Stimulated activated CD4-positive, alpha-beta T cell treated with anti-CD3 and anti-CD28 coated beads, TNF-alpha, amount 100 ng/mL, for 24 hours (primary cell): ENCODE measurements at places on chromosomes 5 and 9.

- peak; percentile 67 for DNase-seq
These were observed at the start of gene WDR31 for GRCh38 chr9:113340011-113340699. TSS of gene WDR31 (minus strand) at chr9:113340275. CDS start at chr9:113332022, 8,253 bp downstream.

- DNase-seq, result no peak
These were observed 17.4 kb downstream of the GPX3 start for GRCh38 chr5:151037561-151038411.

DNA sequence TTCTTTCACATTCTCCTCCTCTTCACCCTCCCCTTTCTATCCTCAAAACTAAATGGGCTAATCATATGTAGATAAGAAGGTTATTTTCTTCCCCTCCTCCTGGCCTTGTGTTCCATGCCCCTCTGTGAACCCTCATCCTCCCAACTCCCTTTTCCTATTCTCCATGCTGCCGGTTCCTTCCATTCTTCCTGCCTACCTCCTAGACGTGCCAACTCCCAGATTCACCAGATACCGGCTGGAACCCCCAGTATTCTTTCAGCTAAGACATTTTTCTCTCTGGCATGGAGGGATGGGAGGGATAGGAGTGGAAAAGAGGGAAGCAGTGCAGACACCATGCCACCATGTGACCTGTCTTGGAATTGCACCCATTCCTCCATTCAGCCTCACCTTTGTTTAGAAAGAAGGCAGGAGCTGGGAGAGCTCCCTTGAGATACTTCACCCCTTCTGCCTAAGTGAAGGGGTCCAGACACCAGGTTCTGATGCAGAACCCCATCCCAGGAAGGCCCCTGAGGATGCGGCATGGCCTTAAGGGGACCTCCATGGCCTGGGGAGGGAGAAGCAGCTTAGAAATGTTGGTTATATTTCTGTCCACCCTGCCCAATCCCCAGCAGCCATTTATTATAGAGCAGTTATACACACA is 4.8 kb downstream of the DNAJB5 start:
- no peak for DNase-seq

GRCh38 chr9:9521033-9521779 is 1091.6 kb downstream of the PTPRD start:
- no peak for DNase-seq

- no peak for DNase-seq
These were observed 1.1 kb upstream of the SPRY4 start for GRCh38 chr5:142325725-142326479.

DNA sequence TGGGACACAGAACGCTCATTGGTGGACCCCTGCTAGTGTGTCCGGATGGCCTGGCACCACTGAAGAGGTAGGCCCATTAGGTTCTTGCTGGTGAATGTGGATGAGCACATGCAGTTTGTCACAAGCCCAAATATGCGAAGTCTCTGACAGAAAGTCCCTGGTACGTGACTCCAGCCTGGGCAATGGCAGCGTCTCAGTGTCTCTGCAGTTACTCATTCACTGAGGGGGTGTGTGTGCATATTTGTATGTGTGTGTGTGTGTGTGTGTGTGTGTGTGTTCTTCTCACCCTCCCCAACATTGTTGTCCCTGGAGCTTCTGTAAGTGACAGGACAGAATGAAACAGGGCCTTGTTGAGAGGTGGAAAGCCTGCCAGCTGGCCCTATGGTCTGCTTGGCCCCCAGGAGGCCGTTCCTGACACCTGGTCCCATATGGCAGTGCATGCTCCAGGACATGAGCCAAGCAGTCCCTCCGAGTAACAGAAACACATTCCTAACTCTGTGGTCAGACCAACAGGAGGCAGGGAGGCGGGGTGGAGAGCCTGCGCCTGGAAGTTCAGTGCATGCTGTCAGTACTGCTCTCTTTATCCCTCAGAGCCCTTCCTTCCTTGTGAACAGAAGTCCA is 169.9 kb downstream of the SLC28A3 start:
- DNase-seq, result no peak

GRCh38 chr9:16426716-16427115 is 443.8 kb downstream of the BNC2 start:
- no peak for DNase-seq

DNA sequence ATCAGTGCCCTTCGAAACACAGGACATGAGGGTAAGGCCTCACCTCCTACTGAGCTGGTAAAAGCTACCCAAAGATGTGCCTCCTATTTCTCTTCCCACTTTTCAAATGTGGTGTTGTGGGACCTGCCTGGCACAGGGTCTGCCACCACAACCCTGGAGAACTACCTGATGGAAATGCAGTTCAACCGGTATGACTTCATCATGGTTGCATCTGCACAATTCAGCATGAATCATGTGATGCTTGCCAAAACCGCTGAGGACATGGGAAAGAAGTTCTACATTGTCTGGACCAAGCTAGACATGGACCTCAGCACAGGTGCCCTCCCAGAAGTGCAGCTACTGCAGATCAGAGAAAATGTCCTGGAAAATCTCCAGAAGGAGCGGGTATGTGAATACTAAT is 1.9 kb downstream of the IRGM start:
- DNase-seq, result no peak

- DNase-seq, result no peak
These were observed 2.4 kb upstream of the PSAT1 start for GRCh38 chr9:78294290-78295176.

DNA sequence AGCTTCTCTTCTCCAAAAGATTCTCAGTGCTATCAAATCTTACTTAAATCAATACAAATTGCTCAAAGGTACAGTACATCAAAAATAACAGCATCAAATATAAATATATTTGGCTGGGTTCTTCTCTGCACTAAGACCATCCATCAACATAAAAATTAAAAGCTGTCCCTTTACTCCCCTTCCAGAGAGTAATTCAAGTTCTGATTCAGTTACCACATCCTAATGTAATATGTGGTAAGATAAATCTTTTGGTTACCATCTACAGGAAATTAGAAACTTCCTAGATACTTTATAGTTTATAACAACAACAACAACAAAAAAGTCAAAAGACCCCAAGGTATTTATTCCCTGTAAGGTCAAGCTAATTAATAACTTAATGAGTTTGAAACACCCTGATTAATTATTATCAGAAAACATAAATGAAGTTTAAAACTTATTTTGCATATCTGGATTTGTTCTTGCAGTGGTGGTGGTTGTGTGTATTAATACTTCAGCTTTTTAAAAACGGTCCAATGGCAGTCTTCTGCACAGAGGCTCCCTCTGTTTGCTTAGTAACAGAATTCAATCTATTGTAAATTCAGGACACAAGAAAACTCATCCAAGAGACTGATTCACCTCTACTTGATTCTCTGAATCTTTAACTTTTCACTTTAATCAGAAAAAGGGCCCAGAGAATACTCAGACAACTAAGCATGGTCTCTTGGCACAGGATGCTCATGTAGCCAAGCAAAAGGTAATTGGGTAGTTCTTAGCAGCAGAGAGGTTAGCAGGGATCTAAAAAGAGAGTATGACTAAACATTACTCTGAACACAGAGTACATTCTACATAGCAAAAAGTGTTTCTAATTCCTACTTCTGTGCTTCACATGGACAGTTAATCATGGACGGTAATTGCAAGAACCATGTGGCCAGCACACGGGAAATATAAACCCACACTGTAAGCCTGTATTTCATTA is 20.1 kb downstream of the DIAPH1 start:
- no peak for DNase-seq

- DNase-seq, result no peak
These were observed 206.4 kb downstream of the PDZD2 start for GRCh38 chr5:31845361-31845760.

DNA sequence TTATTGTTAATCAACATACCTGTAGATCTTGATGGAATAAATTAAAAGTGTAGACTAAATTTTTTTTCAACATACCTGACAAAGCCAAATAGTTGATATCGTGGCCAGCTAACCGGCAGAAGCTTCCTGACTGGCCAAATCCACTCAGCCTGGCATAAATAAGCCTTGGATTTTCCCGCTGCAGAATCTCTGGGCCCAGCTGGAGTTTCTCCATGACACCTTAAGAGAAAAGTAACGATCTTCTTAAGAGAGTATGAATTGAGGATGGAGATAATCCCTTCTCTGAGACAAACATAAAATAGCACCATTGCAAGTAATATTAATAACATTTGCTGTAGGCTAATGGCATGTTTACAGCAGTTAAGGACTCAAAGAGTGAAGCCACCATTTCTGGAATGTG is 2.2 kb downstream of the AMACR start:
- DNase-seq, result no peak

GRCh38 chr5:322942-323879 is 1.7 kb downstream of the AHRR start:
- no peak for DNase-seq

DNA sequence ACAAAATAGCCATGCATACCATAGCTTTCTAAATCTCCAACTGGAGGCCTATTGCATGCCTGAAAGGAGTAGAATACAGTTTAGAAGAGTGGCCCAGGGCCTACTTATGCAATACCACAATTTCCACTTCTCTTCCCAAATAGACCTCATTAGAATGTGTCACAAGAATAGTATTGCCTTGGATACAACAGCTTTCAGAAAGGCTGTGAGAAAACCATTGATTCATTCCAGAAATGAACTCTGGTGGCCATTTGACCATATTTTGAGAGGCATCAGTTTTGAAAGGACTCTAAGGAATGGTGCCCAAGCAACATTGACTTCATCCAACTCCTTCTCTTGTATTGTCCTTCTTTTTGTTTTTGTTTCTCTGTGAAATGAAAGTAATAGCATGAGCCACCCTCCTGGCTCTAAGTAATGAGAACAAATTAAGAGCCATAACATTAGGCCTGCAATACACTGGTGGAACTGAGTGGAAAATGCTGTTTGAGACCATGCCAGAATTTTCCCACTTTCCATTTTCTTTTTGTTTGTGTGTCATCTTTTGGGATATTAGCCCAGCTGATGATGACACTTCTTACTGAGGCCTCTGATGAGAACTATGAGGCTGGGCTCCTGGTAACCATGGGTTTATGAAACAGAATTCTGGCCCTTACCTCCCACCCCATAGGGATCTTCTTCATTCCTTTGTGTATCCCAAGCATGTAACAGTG is 90.2 kb downstream of the TMEM174 start:
- no peak for DNase-seq

DNA sequence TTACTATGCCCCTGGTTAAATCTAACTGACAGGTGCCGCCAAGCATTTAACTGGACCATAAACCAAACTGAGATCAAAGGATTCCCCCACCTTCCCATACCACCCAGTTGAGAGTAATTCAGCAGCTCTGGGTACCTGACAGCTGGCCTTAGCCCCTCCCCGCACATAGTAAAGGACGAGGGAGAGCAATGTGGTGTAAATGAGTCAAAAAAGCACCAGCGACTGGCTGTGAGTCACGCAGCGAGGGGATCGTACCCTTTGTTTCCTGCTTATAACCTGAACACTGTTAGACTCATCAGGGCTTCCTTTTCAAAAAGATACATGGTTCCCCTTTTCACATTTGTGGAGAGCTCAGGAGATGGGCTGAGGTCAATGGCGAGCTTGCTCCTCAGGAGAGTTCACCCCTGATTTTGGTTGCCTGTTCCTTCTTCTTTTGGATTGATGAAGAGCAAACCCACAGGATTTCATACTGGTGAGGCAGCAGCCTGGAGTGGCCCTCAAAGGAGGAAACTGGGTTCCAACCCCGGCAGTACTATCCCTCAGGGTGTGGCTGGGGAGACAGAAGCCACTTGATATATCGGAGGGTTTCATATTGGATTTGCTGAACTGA is 71.5 kb downstream of the ANKRD33B start:
- DNase-seq, result peak; percentile 81

DNA sequence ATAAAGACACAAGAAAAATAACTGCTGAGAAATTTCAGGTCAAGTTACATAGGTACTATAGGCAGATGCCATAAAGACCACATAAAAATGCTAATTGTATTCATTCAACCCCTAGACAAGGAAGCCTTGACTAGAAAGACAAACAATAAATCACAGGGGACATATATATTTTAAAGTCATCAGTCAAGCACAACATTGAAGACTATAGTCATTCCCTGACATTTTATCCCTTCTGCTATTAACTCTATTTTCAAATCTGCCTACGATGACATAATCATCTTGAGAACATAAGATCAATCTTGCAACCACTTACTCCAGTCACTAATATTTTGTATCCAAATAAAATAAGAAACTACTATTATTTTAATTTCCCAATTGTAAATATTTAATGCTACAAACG is 38.3 kb downstream of the FAM13B start:
- DNase-seq, result no peak

- no peak for DNase-seq
These were observed 85.2 kb downstream of the CFAP95 start for GRCh38 chr9:69905851-69906250.

DNA sequence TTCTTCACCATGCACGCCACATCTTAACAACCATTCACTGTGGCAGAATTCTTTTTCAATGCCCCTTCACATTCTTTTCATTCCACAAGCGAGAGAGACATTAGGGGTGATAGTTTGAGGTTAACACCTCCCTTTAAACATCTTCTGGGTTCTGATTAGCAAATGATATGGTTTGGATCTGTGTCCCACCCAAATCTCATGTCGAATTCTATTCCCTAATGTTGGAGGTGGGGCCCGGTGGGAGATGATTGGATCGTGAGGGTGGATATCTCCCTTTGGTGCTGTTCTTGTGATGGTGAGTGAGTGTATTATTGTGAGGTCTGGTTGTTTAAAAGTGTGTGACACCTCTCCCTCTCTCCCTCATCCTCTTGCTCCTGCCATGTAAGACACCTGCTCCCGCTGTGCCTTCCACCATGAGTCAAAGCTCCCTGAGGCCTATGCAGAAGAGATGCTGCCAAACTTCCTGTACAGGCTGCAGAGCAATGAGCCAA is 46.1 kb upstream of the RAI14 start:
- DNase-seq, result no peak

DNA sequence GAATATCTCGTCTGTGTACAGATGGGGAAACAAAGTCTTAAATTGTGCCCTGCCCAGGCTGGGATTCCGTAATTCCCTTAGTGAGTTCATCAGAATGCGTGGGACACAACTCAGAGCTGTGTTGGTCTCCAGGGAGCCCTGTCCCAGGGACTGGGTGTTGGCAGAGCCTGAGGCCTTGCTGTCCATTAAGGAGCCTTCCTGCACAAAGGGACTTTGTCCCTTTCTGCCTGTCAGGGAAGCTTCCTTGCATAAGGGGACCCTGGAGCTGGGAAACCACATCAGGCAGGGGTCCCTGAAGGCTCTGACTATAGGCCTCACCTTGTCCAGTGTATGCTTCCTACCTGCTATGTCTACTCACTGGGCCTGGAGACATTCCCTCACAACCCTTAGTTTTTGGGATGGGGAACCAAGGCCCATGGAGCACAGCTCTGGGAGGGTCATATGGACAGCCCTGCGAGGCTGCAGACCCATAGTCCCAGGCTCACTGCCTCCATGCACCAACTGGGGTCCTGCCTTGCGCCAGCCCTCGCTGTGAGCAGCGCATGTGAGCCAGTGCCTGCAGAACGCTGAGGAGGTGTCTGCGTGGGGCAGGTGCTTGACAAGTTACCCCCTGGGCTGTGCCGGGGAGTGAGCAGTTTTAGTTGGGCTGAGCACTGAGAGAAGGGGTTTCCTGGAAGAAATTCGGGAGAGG is 1.6 kb downstream of the CARD19 start:
- no peak for DNase-seq
